ENCODE measurements at places on chromosomes 2 and 18.

- DNase-seq, result no peak
Measured at GRCh38 chr18:12076424-12077140, 17.1 kb upstream of the ANKRD62 start.

DNA sequence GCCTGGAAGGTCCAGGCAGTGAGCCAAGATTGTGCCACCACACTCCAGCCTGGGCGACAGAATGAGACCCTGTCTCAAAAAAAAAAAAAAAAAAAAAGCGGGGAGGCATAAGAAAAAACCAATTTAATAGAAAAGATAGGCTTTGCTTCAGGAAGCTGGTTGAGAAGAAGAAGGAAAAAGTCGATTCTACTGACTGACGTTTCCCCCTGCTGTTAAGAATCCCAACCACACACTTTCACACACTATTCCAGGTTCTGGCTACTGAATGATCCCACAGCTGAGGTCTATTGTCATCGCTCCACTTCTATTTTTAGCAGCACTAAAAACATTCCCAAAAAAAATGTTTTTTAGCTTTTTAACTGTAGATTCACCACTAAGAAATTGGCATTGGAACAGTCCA is 6.7 kb upstream of the CHCHD5 start:
- no peak for DNase-seq

DNA sequence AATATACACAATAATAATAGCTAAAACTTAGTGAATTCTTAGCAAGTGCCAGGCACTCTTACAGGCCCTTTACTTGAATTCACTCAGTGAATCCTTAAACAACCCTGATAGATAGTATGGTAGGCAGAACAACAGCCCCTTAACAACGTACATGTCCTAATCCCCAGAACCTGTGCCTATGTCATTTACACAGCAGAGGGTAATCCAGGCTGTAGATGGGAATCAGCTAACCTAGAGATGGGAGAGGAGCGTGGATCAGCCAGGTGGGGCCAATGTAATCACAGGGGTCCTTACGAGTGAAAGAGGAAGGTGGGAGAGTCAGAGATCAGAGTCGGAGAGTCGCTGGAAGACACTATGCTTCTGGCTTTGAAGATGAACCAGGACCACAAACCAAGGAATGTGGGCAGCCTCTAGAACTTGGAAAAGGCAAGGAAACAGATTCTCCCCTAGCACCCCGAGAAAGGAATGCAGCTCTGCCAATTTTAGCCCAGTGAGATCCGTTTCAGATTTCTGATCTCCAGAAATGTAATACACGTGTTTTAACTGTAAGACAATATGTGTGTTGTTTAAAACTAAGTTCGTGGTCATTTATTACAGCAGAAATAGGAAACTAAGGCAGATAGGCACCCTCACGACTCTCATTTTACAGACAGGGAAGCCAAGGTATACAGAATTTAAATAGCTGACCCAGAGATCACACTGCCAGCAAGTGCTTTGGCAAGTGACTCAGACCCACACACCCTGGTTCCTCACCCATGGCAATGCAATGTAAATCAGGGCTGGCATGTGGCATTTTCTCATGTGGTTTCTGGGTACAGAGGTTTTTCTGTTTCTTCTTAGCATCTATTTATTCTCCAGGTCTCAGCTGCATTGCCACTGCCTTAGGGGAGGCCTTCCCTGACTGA is 68.9 kb downstream of the DOCK10 start:
- DNase-seq, result no peak

- DNase-seq, result no peak
Measured at GRCh38 chr2:203873921-203874631, 6.5 kb downstream of the CTLA4 start.
